ENCODE measurements at places on chromosomes 6 and 20. TPM values are rescaled to one million over a fixed set of nuclear protein-coding genes. Genes with fewer than 3 reads are reported as not detected.

GATA5 gene
- 0.12 TPM for total RNA-seq

ECT2L gene
- not detected for total RNA-seq

KIAA0408 gene
- total RNA-seq: 9.7 TPM

DNA sequence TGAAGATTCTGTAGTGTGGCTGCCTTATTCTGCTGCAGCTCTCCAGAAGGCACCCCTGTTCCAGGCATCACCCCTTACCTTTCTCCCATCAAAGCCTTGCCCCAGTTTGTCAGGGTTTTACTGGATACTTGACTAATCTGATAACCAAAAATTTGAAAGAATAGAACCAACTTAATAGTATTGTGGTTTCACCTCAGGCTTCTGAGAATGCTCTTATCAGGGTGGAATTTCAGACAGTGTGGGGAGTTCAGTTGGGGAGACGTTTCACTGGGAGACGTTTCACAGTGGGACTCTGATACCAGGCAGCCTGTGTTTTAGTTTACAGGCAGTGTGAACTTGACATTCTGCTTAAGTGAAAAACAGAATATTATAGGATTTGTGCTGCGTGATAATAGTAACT lies 50.5 kb downstream of the SCAND1 start:
- H3K27ac ChIP-seq: no peak overlapping the region
- H3K4me1 ChIP-seq: no peaks in the 10 kb centered on the region
- DNase-seq: no peak
- H3K4me3 ChIP-seq: no peak overlapping the region
- no peaks in the 10 kb centered on the region for H3K27me3 ChIP-seq

- peaks cover 11% of the 10 kb centered on the region for H3K27me3 ChIP-seq
- H3K36me3 ChIP-seq: peaks cover 5% of the 10 kb centered on the region
- H3K4me1 ChIP-seq: no peaks in the 10 kb centered on the region
- no peak overlapping the region for H3K4me3 ChIP-seq
- DNase-seq: peak; percentile 84
- H3K27ac ChIP-seq: peak overlapping the region; percentile 18
Observed at GRCh38 chr6:31952140-31952805, 6.4 kb downstream of the CFB start.

DNA sequence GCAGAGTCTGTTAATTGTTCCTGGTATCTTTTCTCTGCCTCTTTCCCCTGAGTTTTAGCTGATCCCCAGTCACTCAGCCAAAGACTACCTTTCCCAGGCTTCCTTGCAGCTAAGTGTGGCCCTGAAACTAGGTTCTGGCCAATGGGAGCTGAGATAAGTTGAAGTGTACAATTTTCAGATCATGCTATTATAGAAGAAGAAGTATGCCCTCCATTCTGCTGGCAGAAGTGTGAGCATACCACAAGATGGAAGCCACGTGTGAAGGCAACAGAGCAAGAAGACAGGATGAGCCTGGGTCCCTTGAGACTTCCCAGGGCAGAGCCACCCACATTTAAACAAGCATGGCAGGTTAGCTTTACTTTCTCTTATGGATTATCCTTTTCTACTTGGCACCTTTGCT lies 273.2 kb downstream of the HIVEP2 start:
- DNase-seq: no peak
- no peaks in the 10 kb centered on the region for H3K27me3 ChIP-seq
- H3K4me3 ChIP-seq: no peak overlapping the region
- H3K27ac ChIP-seq: no peak overlapping the region
- H3K4me1 ChIP-seq: no peaks in the 10 kb centered on the region

DNA sequence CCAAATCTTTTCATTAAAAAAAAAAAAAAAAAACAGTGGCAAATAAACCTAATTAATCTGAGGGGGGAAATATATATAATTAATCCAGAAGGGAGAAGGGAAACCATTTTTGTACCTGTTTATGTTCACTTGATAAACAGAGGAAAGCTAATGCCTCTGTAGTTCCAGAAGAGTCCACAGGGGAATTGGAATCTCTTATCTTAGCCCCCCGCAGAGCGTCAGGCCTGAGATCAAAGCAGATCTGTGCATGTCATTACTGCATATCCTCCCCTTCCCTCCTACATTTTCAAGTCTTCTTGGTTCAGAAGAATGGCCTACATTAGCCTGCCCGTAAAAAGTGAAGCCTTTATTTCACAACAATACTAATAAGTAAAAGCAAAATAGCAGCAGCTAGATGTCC lies 157.2 kb downstream of the PTPRT start:
- no peaks in the 10 kb centered on the region for H3K36me3 ChIP-seq
- no peaks in the 10 kb centered on the region for H3K4me1 ChIP-seq
- peak; percentile 47 for DNase-seq

GRCh38 chr6:142945049-142945445 lies at the start of gene HIVEP2:
Gene HIVEP2 (minus strand): TSS chr6:142945176. CDS start chr6:142774738, 170,438 bp downstream.
- H3K4me1 ChIP-seq: peaks cover 10% of the 10 kb centered on the region
- peak; percentile 92 for DNase-seq
- peak within 1 kb of the TSS; percentile 71 for H3K27ac ChIP-seq
- peaks cover 43% of the 10 kb centered on the region for H3K27me3 ChIP-seq
- H3K36me3 ChIP-seq: no peaks in the 10 kb centered on the region
- peak within 1 kb of the TSS; percentile 70 for H3K4me3 ChIP-seq

GRCh38 chr6:163404825-163405265 lies 9.7 kb upstream of the QKI start:
- H3K4me1 ChIP-seq: peaks cover 9% of the 10 kb centered on the region
- H3K27ac ChIP-seq: no peak overlapping the region
- DNase-seq: peak; percentile 47
- no peak overlapping the region for H3K4me3 ChIP-seq
- no peaks in the 10 kb centered on the region for H3K36me3 ChIP-seq

DNA sequence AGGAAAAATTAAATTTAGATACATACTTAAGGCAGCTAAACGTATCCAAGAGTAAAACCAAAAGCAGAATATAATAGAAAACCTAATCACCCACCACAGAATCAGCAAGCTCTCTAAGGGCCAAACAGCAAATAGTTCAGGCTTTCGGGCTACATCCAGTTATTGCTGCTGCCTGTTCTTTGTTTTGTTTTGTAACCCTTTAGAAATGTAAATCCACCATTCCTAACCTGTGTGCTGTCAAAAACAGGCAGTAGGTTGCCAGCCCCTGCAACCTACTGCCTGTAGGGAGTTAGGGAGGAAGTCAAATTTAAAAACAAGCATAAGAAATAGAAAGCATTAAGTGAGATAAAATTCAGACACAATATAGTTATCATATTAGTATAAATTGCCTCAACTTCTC lies 225.9 kb downstream of the PTPRT start:
- no peaks in the 10 kb centered on the region for H3K4me1 ChIP-seq
- no peaks in the 10 kb centered on the region for H3K27me3 ChIP-seq
- H3K36me3 ChIP-seq: no peaks in the 10 kb centered on the region

DNA sequence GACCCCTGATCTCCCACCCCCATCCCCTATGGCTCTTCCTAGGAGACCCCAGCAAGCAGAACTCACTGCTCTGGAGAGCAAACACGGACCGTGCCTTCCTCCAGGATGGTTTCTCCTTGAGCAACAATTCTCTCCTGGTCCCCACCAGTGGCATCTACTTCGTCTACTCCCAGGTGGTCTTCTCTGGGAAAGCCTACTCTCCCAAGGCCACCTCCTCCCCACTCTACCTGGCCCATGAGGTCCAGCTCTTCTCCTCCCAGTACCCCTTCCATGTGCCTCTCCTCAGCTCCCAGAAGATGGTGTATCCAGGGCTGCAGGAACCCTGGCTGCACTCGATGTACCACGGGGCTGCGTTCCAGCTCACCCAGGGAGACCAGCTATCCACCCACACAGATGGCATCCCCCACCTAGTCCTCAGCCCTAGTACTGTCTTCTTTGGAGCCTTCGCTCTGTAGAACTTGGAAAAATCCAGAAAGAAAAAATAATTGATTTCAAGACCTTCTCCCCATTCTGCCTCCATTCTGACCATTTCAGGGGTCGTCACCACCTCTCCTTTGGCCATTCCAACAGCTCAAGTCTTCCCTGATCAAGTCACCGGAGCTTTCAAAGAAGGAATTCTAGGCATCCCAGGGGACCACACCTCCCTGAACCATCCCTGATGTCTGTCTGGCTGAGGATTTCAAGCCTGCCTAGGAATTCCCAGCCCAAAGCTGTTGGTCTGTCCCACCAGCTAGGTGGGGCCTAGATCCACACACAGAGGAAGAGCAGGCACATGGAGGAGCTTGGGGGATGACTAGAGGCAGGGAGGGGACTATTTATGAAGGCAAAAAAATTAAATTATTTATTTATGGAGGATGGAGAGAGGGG lies 1.4 kb downstream of the LTA start:
- no peak overlapping the region for H3K27ac ChIP-seq
- no peak overlapping the region for H3K4me3 ChIP-seq
- H3K27me3 ChIP-seq: no peaks in the 10 kb centered on the region
- no peak for DNase-seq
- H3K4me1 ChIP-seq: peaks cover 5% of the 10 kb centered on the region

DNA sequence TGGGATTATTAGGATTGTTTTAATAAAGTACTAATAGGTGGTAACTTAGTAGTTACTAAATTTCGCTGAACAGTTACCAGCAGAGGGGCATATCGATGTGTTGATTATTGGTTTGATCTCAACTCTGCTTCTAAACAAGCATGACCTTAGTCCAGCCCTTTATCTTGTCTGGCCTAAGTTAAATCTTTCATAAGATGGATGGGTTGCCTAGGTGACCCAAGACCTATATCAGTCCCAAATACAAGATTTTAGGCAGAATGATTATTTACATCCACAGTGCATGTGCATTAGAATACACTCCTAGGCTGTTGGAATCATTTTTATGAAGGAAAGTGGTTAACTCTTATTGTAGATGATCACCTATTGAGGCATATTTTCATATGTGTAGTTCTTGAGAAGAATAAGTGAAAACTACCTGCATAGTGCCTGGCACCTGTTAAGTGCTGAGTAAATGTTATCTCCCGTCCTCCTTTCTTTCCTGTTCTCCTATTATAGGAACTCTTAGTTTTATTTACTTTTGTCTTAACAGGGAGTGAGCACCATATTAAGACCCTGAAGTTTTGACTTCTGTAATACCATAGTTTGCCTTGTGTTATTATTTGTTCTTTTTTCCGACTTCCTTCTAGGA lies 1.1 kb downstream of the HSF2 start:
- peak overlapping the region; percentile 96 for H3K4me3 ChIP-seq
- no peak overlapping the region for H3K27ac ChIP-seq
- DNase-seq: no peak
- H3K27me3 ChIP-seq: peaks cover 27% of the 10 kb centered on the region
- H3K4me1 ChIP-seq: peaks cover 17% of the 10 kb centered on the region

DNA sequence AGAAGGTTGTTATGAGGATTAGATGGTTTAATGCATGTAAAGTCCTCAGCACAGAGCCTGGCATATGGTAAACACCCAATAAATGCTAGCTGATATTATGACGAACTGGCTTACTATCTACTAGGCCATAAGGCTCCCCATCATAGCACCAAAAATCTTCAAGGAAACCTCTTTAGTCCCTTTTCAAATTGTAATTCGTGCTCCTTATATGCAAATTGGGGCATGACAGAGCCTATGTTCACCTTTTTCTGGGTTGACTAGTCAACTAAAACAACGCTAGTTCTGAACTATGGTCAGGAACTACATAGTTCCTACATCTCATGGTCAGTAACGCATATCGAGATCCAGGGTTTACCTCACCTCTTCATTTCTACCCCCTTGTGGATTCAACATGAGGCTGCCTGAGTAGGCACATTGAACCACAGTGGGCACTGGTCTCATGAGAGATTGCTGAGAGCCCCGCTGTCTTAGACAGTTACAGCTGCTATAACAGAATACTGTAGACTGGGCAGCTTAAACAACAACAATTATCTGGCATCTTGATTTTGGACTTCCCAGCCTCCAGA lies 97.2 kb upstream of the TNFAIP3 start:
- H3K36me3 ChIP-seq: no peaks in the 10 kb centered on the region
- no peaks in the 10 kb centered on the region for H3K27me3 ChIP-seq
- H3K27ac ChIP-seq: no peak overlapping the region
- no peak overlapping the region for H3K4me3 ChIP-seq

DNA sequence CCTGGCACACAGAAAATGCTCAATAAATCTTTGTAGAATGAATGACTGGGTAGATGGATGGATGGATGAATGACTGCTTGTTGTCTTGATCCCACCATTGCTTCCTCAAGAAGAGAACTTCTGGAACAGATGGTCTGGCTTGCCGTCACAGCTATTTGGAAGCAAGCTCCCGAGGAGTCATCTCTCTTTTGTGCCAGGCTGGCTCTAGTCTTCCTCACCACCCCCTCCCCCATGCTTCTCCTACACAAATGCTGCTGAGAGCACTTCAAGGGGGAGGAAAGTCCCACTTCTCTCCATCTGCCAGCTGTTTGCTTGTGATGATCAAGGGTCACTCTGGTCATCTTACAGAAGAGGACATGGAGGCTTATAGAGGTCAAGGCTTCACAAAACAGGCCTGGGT lies 11.6 kb upstream of the KCNG1 start:
- H3K27ac ChIP-seq: no peak overlapping the region
- peaks cover 9% of the 10 kb centered on the region for H3K27me3 ChIP-seq
- H3K4me3 ChIP-seq: no peak overlapping the region
- peaks cover 9% of the 10 kb centered on the region for H3K4me1 ChIP-seq
- no peaks in the 10 kb centered on the region for H3K36me3 ChIP-seq
